A549 treated with CORT108297 at 1 μM for 4 hours (cell line): ENCODE measurements at places on chromosomes 1 and 21. TPM values are rescaled to one million over a fixed set of nuclear protein-coding genes. Genes with fewer than 3 reads are reported as not detected.

The LCE3E gene
- total RNA-seq, result 0.16 to 0.17 TPM in 2 of 5 replicates, not detected in the others

The S100PBP gene
- 14.0 to 15.8 TPM (median 15.3 TPM) in 5 replicates for total RNA-seq

The MPL gene
- 0.14 TPM in 1 of 5 replicates, not detected in the others for total RNA-seq

The EPHX1 gene
- 208 to 247 TPM (median 225 TPM) in 5 replicates for total RNA-seq
